Osteoblast (primary cell): ENCODE measurements at places on chromosomes 5 and 9. TPM values are rescaled to one million over a fixed set of nuclear protein-coding genes. Genes with fewer than 3 reads are reported as not detected.
A peak's percentile ranks its signal among the peaks of the same experiment; 100 is the strongest.

The IRGM gene
- total RNA-seq = not detected in 2 replicates

The DNAH5 gene
- 0.36 and 0.59 TPM in 2 replicates for total RNA-seq

The KIF4B gene
- total RNA-seq = not detected in 2 replicates

The CTSV gene
- 0.29 and 0.36 TPM in 2 replicates for total RNA-seq

The IL13 gene
- total RNA-seq = under 0.01 TPM in 1 of 2 replicates, not detected in the other

The CCIN gene
- 1.2 and 2.2 TPM in 2 replicates for total RNA-seq

GRCh38 chr9:97938081-97938644, at the start of gene HEMGN:
Gene HEMGN (minus strand): TSS chr9:97938172. CDS start chr9:97938136, 36 bp downstream.
- H3K27me3 ChIP-seq = peaks cover 82% of the 10 kb centered on the region
- H3K4me3 ChIP-seq = no peak within 1 kb of the TSS
- DNase-seq = no peak
- H3K36me3 ChIP-seq = no peaks in the 10 kb centered on the region
- no peak within 1 kb of the TSS for H3K27ac ChIP-seq

DNA sequence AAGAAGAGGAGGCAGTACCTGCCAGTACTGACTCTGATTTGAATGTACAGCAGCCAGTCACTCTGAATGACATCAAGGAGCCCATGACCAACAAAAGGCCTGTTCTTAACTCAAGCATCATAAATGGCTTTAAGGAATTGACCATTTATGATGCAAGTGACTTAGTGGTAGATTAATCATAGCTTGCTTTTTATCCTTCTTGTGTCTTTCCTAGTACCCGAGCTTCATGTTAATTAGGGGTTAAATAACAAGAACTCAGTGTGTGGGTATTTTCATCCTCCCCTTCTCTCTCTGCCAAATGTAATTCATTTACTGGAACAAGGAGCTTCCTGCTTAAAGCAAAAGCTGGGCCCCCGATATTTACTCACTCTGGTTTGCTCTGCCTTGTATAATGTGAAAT, 146.5 kb downstream of the UNC13B start:
- no peaks in the 10 kb centered on the region for H3K36me3 ChIP-seq
- H3K27me3 ChIP-seq = no peaks in the 10 kb centered on the region
- no peaks in the 10 kb centered on the region for H3K4me1 ChIP-seq

DNA sequence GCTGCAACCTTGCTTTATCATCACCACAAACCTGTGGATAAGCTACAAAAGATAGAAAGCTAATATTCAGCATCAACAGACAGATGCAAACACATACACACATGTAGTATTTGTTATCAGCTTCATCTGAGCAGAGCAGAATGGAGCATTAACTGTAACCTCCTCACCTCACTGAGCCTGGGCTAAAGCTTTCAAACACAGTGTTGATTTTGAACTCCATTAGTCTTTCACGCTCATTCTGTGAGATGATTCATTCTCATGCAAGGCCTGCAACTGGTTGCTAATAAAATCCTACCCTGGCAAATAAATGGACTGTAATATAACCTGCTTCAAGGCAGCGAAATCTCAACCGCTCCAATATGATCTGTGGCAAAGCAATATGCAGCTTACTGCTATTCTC, 1360.6 kb upstream of the ACO1 start:
- H3K27ac ChIP-seq = no peak overlapping the region
- no peaks in the 10 kb centered on the region for H3K4me1 ChIP-seq
- no peak overlapping the region for H3K4me3 ChIP-seq
- H3K27me3 ChIP-seq = no peaks in the 10 kb centered on the region

GRCh38 chr5:95652849-95653248, 6.3 kb downstream of the RFESD start:
- H3K27ac ChIP-seq = no peak overlapping the region
- H3K27me3 ChIP-seq = no peaks in the 10 kb centered on the region
- peaks cover under 1% of the 10 kb centered on the region for H3K4me1 ChIP-seq

DNA sequence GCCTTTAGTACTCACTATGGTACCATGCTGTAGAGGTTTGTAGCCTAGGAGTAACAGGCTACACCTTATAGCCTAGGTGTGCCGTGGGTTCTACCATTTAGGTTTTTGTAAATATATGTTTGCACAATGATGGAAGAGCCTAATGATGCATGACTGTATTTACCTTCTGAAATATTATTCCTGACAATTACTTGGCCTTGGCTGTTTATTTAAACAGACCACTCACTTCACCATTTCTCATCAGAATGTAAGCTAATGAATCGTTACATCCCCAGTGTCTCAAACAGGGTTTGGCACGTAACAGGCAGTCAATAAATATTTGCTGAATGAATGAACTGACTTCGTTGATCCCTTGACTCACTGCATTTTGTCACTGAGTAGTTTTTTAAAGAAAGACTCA, 93.1 kb downstream of the MED27 start:
- H3K4me3 ChIP-seq = no peak overlapping the region
- H3K36me3 ChIP-seq = no peaks in the 10 kb centered on the region
- peaks cover 14% of the 10 kb centered on the region for H3K4me1 ChIP-seq
- no peak overlapping the region for H3K27ac ChIP-seq

DNA sequence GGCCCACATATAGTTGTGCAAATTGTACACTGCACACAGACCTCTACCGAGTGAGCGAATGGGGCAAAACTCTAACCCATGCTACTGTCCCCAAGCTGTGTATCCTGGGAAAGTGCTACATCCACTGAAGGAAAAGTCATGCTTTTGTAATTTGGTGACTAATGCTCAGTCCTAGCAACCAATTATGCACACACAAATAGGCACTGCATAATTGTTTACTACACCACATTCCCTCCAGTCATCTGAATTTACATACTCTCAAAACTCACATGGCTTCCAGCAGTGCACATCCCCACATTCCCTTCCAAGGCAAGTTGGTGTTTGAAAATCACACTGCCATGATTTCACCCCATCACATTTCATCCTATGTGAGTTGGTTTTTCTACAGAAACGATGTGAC, 125.9 kb upstream of the OSMR start:
- no peaks in the 10 kb centered on the region for H3K36me3 ChIP-seq
- H3K4me1 ChIP-seq = peaks cover 14% of the 10 kb centered on the region
- H3K4me3 ChIP-seq = no peak overlapping the region
- peak; percentile 80 for DNase-seq
- no peaks in the 10 kb centered on the region for H3K27me3 ChIP-seq
- H3K27ac ChIP-seq = no peak overlapping the region

GRCh38 chr5:177430140-177430951, 3.9 kb downstream of the GRK6 start:
- DNase-seq = peak; percentile 52
- peaks cover 18% of the 10 kb centered on the region for H3K36me3 ChIP-seq

DNA sequence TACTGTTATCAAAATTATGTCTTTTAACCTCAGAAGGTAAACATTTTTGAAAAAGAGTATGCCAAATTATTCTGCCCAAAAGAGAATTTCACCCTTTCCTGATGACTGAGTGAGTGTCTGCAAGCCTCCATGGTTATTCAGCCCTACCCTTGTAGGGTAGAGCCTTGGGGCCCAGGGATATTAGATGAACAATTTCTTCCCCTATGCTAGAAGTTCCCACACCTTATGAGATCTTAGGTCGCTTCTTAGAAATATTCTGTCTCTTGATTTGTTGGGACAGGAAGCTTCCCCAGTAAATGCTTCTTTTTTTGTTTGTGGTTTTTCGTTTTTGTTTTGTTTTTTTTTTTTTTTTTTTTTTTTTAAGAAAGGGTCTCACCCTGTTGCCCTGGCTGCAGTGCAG, 3.1 kb downstream of the CRB2 start:
- H3K27me3 ChIP-seq = no peaks in the 10 kb centered on the region
- no peak overlapping the region for H3K4me3 ChIP-seq
- H3K4me1 ChIP-seq = no peaks in the 10 kb centered on the region
- peak; percentile 59 for DNase-seq
- no peaks in the 10 kb centered on the region for H3K36me3 ChIP-seq
- H3K27ac ChIP-seq = no peak overlapping the region

GRCh38 chr9:96674906-96675538, 19.9 kb upstream of the PRXL2C start:
- no peak overlapping the region for H3K27ac ChIP-seq
- no peaks in the 10 kb centered on the region for H3K36me3 ChIP-seq
- peaks cover 9% of the 10 kb centered on the region for H3K4me1 ChIP-seq
- DNase-seq = no peak
- no peaks in the 10 kb centered on the region for H3K27me3 ChIP-seq
- H3K4me3 ChIP-seq = no peak overlapping the region

- no peak overlapping the region for H3K4me3 ChIP-seq
- peak overlapping the region; percentile 48 for H3K27ac ChIP-seq
- DNase-seq = no peak
- H3K36me3 ChIP-seq = no peaks in the 10 kb centered on the region
Observed at GRCh38 chr5:140178086-140178410, 3.1 kb downstream of the CYSTM1 start.

- peaks cover 28% of the 10 kb centered on the region for H3K27me3 ChIP-seq
- no peak overlapping the region for H3K4me3 ChIP-seq
- peak; percentile 94 for DNase-seq
- no peaks in the 10 kb centered on the region for H3K36me3 ChIP-seq
Observed at GRCh38 chr9:126228781-126229444, 97.7 kb upstream of the MVB12B start.

DNA sequence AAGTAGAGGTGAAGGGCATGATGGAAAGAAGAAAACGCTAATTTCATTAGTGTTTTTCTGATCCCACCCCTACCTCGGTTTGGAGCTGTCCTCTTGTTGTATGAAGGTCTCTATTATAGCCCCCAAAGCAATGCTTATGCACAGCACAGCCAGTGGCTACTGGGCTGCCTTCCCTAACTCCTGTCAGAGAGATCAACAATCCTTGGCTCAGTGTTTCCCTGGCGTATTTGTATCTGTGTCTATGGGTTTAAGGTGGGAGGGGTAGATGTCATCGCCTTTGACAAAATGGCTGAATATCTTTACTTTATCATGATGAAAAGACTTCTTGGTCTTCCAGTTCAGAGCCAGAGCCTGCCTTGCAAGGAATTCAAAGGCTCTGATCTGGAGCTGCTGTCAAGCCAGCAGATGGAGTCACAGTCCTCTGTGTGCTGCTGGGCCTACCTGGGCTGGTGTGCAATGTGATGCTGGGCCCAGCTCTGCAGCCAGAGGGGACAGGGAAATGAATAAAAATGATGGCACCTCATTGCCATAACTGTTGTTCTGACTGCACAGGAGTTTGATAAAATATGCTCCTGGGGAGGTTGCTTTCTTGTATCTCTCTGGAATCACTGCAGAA, 20.1 kb upstream of the HSPA9 start:
- no peak overlapping the region for H3K27ac ChIP-seq
- DNase-seq = no peak
- no peaks in the 10 kb centered on the region for H3K4me1 ChIP-seq
- no peaks in the 10 kb centered on the region for H3K36me3 ChIP-seq
- no peak overlapping the region for H3K4me3 ChIP-seq
- H3K27me3 ChIP-seq = peaks cover 11% of the 10 kb centered on the region

- H3K4me1 ChIP-seq = no peaks in the 10 kb centered on the region
- no peak for DNase-seq
- H3K27me3 ChIP-seq = no peaks in the 10 kb centered on the region
- no peak overlapping the region for H3K27ac ChIP-seq
- no peak overlapping the region for H3K4me3 ChIP-seq
Observed at GRCh38 chr5:66931651-66932050, 264.9 kb downstream of the CD180 start.

DNA sequence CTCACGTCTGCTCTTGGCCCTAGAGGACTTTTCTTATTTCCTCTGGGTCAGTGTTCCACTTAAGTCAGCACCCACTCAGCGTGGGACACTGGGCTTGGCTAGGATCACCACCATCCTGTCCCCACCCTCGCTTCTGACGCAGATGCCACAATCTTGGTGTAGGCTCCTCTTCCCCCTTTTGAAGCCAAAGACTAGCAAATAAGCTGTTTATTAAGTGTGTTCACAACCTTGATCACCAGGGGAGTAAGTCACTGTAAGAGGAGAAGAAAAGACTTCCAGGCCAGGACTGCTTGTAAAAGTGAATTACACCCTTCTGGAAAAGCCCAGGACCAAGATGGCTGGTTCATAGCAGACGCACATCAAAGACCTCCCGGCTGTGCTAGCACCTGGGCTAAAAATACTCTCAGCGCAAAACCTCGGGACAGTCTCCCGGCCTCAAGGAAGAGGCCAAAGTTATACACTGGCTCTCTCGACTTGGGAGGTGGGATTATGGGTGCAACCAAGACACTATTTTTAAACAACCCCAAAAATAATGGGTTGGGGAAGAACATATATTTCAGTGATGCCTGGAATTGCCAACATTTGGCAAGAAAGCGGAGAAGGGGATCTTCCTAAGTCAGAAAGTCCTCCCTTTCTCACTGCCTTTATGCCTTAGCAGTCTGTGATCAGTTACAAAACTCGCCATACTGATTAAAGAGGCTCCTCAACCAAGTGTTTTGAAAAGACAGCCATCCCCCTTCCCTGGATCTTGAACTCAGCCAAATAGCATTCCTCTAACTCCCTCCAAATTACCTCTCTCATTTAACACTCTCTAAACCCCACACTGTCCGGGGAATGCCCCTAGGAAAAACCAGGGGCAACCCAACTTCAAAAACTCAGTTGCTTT, 69.4 kb downstream of the RAPGEF1 start:
- no peaks in the 10 kb centered on the region for H3K36me3 ChIP-seq
- H3K4me1 ChIP-seq = peaks cover 24% of the 10 kb centered on the region
- no peak overlapping the region for H3K27ac ChIP-seq
- DNase-seq = no peak
- H3K27me3 ChIP-seq = no peaks in the 10 kb centered on the region
- no peak overlapping the region for H3K4me3 ChIP-seq

DNA sequence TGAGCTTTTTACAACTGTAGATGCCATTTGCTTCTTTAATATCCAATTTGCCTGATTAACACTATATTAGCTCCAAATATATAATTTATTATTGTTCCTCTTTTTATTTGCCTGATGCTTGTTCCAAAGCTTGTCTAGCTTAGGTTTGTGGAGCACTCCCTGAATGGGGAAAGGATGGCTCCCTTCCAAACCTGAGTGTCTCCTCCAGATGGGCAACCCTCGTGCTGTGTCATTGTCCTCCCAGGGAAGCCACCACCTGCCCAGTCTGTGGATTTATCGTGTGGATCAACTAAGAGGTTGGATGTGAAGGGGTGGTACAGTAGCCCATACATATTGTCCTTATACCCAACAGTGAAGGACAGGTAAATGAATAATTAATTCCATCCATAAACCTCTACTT, 404.9 kb downstream of the CDK5RAP2 start:
- H3K27ac ChIP-seq = no peak overlapping the region
- no peaks in the 10 kb centered on the region for H3K27me3 ChIP-seq
- no peaks in the 10 kb centered on the region for H3K4me1 ChIP-seq
- H3K36me3 ChIP-seq = no peaks in the 10 kb centered on the region
- H3K4me3 ChIP-seq = no peak overlapping the region

GRCh38 chr5:125209650-125210049, 463.2 kb upstream of the ZNF608 start:
- no peaks in the 10 kb centered on the region for H3K4me1 ChIP-seq
- DNase-seq = no peak
- no peak overlapping the region for H3K4me3 ChIP-seq
- no peaks in the 10 kb centered on the region for H3K27me3 ChIP-seq
- H3K27ac ChIP-seq = no peak overlapping the region

- H3K27ac ChIP-seq = no peak overlapping the region
- H3K4me3 ChIP-seq = no peak overlapping the region
- no peak for DNase-seq
- H3K27me3 ChIP-seq = no peaks in the 10 kb centered on the region
- no peaks in the 10 kb centered on the region for H3K36me3 ChIP-seq
- no peaks in the 10 kb centered on the region for H3K4me1 ChIP-seq
Observed at GRCh38 chr9:3434594-3434993, 91.2 kb downstream of the RFX3 start.

GRCh38 chr9:6838158-6838557, 80.4 kb downstream of the KDM4C start:
- H3K27me3 ChIP-seq = no peaks in the 10 kb centered on the region
- H3K36me3 ChIP-seq = no peaks in the 10 kb centered on the region
- no peak for DNase-seq
- no peak overlapping the region for H3K4me3 ChIP-seq
- no peak overlapping the region for H3K27ac ChIP-seq
- H3K4me1 ChIP-seq = peaks cover 20% of the 10 kb centered on the region

- peak overlapping the region; percentile 99 for H3K27ac ChIP-seq
- H3K36me3 ChIP-seq = no peaks in the 10 kb centered on the region
- H3K4me3 ChIP-seq = peak overlapping the region; percentile 74
- no peaks in the 10 kb centered on the region for H3K27me3 ChIP-seq
- peak; percentile 79 for DNase-seq
Observed at GRCh38 chr9:70420441-70421271, 6.2 kb upstream of the KLF9 start.
